Brain microvascular endothelial cell (primary cell): ENCODE measurements at places on chromosomes 7 and 10.

- no peak for DNase-seq
Observed at GRCh38 chr10:118629211-118629610, 33.8 kb upstream of the PRLHR start.

GRCh38 chr10:70053218-70053840 is 683 bp downstream of the MACROH2A2 start:
- DNase-seq, result no peak

DNA sequence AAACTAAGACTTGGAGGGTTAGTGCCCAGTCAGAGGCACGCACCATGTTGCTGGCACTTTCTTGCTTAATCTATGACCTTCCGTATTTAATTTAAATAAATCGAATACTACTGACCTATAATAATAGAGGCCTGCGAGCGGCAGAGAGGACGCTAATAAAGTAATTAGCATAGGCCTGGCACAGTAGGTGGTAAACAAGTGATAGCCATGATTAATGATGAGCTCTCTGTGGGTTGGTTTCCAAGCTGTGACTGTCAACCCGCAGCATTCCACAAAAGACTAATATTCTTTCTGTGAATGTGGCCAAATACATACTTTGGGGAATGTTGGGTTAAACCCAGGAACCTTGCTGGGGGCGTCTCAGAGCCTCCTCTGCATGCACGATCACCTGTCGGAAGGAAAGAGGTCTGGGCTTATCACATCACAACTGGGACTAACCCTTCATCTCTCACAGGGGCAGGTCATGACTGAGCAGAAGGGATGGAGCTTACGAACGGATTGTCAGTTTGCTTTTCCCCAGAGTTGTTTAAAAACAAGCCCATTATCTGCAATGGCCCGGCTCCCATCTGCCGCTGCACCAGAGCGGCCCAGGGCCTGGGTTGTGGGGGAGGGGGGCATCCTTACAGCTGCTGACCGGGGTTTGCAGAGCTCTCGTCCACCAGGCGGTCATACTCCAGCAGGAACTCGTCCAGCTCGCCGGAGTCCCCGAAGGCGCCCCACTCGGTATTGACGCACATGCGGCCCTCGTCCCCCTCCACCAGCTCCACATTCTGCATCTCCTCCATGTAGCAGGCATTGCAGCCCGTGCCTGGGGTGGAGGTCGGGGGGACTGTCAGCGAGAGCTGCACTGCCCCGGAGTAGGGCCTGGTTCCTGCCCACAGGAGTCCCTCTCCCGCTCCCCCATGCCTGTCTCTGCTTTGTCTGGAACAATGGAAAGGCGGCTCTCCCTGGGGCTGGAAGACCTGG is 6.2 kb upstream of the MYL7 start:
- DNase-seq, result no peak

GRCh38 chr7:95001815-95002561 is 94.6 kb downstream of the PPP1R9A start:
- DNase-seq, result no peak

DNA sequence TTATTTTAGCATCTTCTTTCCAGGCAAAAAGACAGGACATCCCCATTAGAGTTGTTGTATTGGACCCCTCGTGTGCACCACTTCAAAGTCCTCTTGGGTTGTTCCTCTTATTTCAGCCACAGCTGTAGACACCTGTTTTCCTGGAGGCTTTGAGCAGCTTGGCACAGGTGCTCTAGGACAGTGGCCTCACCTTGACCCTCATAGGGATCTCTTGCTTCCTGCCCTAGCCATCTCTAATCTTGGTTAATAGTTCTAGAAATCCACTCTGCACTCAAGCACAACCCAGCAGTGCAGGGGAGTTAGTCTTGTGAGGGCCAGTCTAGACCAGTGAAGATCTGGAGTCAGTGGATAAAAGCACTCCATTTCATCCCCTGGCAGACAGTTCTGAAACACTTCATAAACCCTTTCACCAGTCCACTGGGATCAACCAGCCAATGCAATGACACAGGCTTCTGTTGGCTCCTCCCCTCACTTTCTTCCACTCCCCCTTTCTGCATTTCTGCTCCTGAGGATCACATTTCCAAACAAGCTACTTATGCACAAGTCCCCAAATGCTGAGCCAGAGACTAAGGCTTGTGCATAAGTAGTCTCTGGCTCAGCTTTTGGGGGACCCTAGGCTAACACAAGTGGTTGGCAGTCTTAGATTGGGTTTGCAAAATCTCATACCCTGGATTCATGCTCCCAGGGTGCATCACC is 131.5 kb upstream of the LAMB4 start:
- DNase-seq, result no peak

DNA sequence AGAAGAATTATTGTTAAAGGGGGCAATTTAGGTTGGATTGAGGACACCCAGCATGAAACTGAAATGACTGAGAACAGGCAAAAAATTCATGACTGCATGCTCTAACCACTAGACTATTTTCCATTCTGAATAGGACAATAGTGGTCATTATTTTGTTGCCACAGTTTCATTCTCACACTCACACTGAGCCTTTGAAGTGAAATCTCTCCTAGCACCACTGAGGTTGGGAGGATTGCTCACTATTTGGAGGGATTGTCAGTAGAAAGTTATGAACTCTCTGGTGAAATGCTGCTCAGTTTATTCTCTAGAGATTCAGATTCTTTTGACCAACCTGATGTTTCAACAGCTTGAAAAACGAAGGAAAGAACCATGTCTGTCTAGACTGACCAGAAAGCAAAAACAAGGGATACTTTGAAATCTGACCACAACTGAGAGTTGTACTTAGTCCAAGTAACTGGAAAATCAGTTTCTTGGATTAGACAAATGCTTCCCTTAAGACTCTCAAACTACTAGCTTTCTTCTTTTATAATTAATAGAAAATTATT is 191.2 kb downstream of the DYNC1I1 start:
- DNase-seq, result no peak

GRCh38 chr10:102311025-102311420 is 65.7 kb downstream of the GBF1 start:
- DNase-seq, result no peak

DNA sequence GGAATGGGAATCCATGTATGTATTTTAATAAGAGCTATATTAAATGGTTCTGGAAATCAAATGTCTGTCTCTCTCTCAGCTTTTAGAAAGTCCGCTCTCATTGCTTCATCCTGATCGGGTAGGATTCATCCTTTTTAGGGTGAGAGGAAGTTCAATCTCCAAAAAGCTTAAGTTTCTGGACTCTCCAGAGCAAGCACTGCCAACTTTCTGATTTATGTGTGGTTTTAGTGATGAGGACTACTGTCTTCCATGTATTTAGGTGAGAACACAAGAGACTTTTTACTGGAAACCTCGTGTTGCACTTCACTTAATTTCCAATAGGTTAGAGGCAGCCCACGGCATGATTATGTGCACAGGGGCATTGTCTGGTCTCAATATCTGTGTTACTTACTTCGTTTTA is 267.9 kb downstream of the SUGCT start:
- no peak for DNase-seq

- DNase-seq, result no peak
Observed at GRCh38 chr7:83130623-83131545, 31.8 kb downstream of the PCLO start.
